GOT3 (cell line): ENCODE measurements at places on chromosomes 2 and 18.

GRCh38 chr18:11785444-11786055 is 65.7 kb upstream of the CHMP1B start:
- DNase-seq = no peak

DNA sequence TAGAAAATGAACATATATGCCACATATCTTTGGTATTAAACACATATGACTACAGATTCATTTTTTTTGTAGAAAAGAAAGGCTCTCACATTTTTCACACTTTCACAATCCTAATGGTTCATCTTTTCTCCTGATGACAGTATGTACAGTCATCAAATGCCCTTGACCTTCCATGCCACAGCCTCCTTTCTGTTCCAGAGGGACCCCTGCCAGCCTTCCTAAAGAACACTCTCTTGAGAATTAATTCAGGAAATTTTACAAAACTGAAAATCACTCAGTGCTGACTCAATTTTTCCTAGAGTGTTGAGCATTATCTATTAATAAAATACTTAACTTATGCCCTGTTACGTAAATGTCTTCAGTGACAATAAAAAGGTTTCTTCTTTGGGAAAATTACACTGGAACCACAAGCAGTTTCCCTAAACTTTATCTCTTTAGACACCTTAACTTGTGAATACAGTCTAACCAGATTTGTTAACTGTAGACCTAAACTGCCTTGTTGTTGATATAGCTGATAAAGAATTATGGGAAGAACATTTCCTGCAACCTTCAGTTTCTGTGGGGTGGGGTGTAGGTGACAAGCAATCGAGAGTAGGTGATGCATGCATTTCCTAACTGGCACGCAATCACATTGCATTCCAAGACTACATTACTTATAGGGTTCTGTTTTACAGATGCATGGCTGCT is 15.3 kb upstream of the ACOXL start:
- peak; percentile 15 for DNase-seq

DNA sequence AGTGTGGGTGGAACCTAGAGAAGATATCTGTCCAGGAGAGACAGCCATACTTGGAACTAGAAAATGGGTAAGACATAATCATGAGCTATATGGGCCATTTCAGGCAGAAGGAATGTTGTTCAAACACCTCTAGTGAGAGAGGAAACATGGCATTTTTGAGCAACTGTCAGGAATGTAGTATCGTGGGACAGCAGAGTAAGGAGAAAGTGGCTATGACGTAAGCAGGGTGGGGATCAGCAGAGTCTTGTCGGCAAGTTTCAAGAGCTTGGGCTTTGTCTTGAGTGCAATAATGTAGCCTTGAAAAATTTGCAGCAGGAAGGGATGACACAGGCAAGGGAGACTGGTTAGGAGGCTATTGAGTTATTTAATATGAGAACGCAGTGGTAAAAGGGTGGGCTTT is 20.4 kb downstream of the SERPINB7 start:
- no peak for DNase-seq

DNA sequence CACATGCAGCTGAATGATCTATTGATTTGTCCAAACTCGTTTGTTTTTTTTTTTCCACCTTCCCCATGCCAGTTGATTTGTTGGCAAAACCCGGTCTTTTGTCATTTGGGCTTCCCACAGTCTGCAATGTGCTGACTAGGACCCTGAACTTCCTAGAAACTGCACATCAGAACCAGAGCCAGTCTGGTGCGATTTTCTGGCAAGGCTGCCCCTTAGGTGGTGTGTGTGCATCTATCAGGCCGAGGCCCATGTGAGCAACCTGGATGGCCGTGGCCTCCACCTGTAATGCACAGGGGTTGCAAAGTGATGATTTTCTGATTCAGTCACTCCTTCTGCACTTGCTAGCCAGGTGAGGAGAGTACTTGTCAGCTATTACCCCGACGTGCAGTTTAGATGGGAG is 47.8 kb downstream of the NCK2 start:
- DNase-seq = no peak

- no peak for DNase-seq
These were observed 355.9 kb upstream of the HNRNPA3 start for GRCh38 chr2:176856683-176857082.

GRCh38 chr18:79490626-79491041 is 94.9 kb downstream of the NFATC1 start:
- DNase-seq = no peak

DNA sequence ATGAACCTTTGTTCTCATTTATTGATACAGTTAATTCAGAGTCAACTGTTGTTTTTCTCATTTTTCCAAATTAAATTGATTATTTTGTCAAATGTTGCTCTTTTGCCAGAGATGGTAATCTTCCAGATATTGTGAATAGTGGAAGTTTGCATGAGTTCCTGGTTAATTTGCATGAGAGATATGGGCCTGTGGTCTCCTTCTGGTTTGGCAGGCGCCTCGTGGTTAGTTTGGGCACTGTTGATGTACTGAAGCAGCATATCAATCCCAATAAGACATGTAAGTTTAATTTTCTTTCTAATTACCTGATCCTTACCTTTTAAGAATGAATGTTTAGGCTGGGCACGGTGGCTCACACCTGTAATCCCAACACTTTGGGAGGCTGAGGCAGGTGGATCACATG is 7.8 kb downstream of the CYP20A1 start:
- DNase-seq = no peak

- DNase-seq = no peak
These were observed 37.3 kb downstream of the CYRIA start for GRCh38 chr2:16628314-16628713.

GRCh38 chr2:62492048-62492447 is 13.9 kb downstream of the TMEM17 start:
- no peak for DNase-seq

- peak; percentile 57 for DNase-seq
These were observed 94.3 kb downstream of the CDCA7 start for GRCh38 chr2:173448938-173449471.

GRCh38 chr2:174776223-174776622 is 12.0 kb upstream of the CHRNA1 start:
- DNase-seq = no peak

- DNase-seq = no peak
These were observed 96.2 kb downstream of the BARD1 start for GRCh38 chr2:214713080-214713830.

- no peak for DNase-seq
These were observed 59.2 kb downstream of the DOCK10 start for GRCh38 chr2:224982910-224983711.

DNA sequence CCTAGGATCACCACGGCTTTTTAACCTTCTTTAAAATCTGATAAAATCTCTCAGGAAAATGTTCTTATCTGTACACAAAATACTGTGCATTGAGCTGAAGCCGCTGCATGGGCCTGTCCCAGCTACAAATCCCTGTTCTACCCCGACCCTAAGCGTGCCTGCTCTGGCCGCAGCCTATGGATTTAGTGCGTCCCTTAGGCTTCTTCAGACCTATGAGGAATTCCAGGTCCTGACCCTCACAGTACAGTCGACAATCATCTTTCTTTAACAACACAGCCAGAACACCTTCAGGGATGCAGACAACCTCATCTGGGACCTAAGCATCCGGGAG is 477 bp upstream of the WDCP start:
- no peak for DNase-seq

- no peak for DNase-seq
These were observed 217.5 kb downstream of the CYP26B1 start for GRCh38 chr2:71930049-71930681.

DNA sequence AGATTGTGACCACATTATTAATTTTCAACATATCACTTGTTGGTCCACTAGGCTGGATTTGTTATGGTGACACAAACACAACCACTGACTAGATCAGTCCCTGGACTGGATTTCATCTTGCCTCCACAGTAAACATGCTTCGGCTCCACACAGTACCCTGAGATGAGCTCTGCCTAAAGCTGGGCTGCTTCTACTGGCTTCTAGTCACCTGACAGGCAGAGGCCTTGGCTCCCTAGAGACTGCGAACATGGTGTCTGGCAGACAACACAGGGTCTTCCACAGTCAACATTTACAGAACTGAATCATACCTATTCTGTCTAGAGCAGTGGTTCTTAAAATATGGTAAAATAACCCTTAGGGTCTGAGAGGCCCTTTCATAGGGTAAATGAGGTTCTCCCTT is 69.2 kb downstream of the RIT2 start:
- DNase-seq = no peak

DNA sequence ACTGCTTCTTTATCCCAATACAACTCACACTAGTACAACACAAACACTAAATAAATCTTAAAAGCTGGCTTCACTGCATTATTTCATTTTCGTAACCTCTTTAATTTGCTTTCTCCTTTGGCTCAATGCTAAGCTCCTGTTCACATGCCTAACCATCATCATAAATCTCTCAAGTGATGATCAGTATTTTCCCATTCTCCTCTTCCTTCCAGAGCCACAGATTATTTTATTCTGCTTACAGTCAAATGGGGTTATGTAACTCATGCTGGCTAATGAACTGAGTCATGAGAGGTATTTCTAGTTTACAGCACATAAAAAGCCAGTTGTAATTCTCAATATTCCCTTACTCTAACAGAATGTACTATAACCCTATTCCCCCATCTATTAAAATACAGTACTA is 350.4 kb upstream of the ZC3H15 start:
- no peak for DNase-seq

GRCh38 chr2:222214885-222215284 is 83.9 kb downstream of the PAX3 start:
- no peak for DNase-seq

- DNase-seq = no peak
These were observed 464 bp downstream of the COL4A4 start for GRCh38 chr2:227163485-227163997.

DNA sequence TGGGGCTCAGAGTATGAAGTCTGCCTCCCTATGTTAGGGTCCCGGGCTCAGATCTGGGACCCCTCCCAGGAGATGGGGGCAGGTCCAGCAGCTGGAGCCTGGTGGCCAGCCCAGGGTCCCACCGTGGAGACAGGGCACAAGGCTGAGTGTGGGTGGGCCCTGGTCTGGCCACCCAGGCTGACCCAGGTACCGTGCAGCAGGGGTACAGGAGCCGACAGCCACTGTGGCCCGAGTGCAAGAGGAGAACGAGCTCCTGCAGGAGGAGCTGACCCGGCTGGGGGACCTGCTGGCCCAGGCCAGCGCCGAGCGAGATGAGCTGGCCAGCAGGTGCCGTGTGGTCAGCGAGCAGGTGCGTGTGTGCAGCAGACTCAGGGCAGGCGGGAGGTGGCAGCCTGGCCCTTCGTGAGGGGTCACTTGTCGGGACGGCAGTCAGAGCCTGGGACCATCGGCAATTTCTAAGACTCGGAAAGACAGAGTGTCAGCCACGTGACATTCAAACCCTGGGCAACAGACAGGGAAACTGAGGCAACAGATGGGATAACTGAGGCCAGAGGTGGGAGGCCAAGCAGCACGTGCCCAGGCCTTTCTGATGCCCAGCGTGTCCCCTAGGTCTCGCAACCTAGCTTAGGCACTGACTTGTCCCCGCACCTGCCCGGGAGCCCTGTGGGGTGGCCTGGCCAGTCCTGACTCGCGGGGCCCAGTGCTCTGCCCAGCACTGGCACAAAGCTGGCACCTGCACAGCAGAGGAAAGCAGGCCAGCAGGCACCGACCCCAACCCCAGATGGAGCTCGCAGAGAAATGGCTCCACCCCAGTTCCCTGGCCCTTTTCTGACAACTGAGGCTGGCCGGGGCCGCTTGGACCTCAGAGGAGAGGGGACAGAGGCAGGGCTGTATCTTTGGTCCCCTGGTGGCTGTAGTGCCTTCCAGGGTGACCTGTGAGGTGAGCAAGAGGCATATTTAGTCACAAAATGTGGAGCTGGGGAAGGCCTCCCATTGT is 13.9 kb downstream of the CROCC2 start:
- no peak for DNase-seq

DNA sequence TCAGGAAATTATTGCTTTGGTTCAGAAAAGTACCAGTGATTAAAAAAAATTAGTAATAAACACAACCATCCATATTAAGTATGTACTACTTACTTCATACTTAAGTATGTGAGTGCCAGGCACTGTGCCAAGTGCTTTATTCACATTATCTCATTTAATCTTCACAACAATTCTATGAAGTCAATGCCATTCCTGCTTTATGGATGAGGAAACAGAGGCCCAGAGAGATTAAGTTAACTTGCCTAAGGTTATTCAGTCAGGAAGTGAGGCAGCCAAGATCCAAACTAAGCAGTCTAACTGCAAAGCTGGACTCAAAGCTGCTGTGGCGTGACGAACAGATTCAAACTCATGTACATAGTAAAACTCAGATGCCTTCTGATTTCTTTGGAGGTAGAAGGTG is 22.3 kb downstream of the DTNB start:
- no peak for DNase-seq

DNA sequence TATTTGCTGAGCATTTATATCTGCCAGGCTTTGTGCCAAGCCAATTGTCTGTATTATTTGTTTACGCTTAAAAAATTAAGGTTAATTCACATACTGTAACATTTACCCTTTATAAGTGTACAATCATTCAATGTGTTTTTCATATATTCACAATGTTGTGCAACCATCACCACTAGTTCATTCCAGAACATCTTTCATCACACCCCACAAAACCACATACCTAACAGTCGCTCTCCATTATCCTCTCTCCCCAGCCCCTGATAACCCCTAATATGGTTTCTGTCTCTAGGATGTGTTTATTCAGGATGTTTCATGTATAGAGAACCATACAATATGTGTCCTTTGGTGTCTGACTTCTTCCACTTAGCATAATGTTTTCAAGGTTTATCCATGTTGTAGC is 234.1 kb downstream of the INSIG2 start:
- DNase-seq = no peak

GRCh38 chr18:76255070-76255683 is 239.9 kb downstream of the ZNF516 start:
- no peak for DNase-seq
